GOT3 (cell line): ENCODE measurements at places on chromosomes 6 and 20.

DNA sequence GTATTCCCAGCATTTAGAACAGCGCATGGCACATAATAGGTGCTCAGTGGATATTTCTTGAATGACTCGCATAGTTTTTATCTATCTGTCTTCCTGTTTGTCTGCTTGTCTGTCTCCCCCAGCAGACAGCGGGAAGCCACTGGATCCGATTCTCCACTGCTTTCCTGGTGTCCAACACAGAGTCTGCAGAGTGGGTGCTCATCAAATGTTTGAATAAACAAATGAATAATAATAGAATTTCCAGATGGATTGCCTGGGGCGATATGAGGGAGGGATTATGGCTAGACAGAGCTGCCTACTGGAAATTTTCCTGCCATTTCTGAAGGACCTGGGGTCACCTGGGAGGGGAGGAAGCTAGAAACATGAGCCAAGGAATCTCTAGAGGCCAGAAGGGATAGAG, 18.9 kb downstream of the CDH22 start:
- DNase-seq = no peak

- DNase-seq = no peak
Observed at GRCh38 chr6:165722022-165722421, 59.0 kb upstream of the PDE10A start.

DNA sequence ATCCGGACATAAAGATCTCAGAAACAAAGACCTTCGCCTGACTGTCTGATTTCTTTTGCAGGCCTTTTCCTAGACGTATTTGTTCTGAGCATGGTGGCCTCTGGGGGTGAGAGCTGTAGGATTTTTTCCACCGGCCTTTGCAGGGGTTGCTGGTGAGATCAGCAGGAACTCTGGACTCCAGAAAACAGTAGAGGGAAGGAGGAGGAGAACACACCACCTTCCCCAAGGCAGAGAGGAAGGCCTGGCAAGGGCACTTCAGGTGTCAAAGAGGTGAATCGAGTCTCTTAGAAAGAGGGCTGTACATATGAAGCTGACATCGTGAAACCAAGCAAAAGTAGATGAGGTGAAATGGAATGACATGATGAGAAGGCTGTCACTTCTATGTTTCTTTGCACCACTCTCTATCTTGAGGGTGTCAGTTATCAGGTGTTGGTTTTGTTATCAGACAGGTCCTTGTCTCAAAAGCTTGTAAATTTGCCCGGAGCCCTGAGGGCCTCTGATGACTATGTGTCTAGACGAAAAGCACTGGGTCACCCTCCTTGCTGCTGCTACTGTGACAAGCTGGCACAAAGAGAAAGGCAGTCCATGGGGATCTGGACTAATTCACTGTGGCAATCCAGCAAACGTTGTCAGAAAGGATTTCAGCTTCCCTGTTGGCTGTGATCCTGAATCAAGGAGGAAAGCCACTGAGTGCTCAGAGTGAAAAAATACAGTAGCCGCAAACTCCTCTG, 91.3 kb upstream of the MAP3K7 start:
- no peak for DNase-seq

DNA sequence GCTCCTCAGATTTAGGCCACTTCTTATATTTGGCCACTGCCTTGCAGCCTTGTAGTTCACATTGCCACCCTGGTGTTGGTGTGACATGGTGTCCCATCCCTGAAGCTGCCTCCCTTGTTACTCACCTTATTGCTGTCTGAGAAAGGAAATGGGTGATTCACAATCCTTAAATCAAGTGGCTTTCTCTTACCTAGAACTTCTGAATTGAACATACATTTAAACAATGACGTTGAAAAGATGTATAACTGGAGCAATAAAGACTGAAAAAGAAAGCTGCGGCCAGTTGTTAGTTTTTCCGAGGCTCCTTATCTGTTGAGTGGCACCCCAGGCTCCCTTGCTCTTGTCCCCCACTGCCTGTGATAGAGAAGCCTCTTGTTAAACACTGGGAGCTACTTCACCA, 28.8 kb upstream of the GNRH2 start:
- no peak for DNase-seq

DNA sequence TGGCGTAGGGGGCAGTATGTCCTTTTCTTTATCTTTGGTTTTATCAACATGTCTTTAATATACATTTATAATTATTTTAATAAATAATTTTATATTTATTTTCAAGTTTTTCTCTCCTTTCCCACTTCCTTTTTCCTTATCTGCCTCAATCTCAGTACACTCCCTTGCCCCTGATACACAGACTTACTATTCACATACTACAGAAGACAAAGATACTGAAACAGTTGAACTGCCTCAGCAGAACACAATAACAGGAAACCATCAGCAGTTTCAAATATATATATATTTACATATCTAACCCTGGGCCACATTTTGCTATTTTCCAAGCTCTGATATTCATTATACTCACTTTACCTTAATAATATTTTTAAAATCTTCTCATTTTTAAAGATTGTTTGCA, 19.8 kb downstream of the IBTK start:
- DNase-seq = no peak

- no peak for DNase-seq
Observed at GRCh38 chr6:168032005-168032760, 34.7 kb downstream of the KIF25 start.

DNA sequence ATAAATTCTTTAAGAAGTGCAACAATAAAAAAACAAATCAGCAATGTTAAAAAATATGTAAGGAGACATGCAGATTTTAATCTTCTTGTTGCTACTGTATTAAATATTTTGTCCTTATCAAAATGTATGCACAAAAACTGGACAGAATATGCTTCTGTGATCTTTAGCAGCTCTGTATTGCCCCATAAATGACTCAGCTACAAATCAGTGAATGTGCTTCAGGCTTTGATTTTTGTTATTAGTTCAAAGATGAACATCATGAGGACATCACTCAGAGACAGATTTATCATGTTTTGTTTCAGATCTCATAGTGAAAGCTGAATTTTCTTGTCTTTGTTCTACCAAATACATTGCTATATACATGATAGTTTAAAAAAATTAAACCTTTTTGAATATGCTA, 312.4 kb downstream of the GRIK2 start:
- DNase-seq = no peak

GRCh38 chr20:44422083-44422482, 53.6 kb upstream of the TTPAL start:
- no peak for DNase-seq

DNA sequence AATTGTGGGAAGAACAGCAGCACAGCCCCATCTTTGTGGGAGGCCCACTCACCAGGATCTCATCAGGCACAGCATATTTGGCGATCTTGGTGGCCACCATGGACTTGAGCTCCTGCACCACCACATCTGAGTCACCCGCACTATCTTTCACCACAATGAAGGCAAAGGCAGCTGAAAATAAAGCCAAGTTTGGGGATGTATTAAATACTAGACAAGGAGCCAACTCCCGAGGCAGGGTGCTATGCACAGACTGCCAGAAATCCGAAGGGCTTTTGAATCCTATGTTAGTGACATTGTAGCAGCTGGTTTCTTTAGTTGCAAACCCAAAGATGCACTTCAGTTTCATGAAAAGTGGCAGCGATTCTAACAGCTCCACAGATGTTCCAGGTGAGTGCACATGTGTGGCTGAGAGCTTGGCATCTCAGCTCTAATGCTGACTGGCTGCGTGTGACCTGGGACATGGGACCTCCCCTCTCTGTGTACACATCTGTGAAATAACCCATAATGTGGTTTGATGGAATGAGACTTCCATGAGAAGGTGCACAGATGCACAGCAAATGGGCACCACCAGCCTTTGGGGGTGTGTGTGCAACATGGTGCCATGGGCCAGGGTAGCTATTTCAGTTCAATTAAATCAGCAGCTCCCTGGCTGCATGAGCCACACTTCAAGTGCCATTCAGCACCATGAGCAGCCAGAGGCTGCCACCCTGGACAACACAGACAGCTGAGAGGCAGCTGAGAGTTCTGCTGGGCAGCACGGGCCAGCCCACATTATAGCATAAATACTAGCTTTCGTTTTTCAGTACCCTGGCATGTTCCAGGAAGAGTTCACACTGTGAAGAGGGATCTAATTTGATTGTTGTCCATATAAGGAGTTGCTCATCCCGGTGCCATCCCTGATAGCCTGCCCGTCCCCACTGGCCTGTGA, 16.9 kb upstream of the APMAP start:
- no peak for DNase-seq

DNA sequence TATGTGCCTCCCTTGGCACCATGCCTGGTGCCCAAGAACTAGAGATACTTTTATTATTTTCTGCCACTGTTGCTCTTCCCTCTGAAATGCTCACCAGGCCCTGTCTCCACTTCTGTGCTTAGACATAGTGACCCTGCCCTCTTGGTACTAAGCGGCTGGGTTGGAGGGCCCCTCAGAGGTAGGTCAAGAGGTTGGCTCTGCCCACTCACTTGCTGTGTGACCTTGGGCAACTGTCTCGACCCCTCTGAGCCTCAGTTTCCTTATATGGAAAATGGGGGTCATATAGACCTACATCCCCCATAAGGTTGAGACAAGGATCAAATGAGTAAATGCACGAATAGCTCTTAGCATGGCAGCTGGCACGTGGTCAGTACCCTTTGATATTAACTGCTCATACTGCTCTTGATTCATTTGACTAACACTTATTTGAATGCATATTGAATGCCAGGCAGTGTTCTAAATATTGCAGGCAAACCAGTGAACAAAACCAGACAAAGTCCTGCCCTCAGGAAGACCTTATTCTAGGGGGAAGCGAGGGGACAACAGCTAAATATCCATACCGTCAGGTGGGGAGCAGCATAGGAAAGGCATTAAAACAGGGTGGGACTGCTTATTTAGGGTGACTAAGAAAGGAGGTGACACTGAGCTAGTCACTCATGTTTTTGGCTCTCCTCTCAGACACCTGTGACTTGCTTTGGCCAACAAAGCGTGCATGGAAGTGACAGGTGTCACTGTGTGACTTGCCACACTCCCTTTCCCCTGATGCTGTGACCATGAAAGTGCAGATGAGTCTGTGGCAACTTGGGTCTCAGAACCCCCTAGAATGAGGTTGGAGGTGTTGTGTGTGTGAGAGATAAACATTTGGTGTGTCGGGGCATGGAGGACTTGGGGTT, 14.3 kb upstream of the SPO11 start:
- no peak for DNase-seq

DNA sequence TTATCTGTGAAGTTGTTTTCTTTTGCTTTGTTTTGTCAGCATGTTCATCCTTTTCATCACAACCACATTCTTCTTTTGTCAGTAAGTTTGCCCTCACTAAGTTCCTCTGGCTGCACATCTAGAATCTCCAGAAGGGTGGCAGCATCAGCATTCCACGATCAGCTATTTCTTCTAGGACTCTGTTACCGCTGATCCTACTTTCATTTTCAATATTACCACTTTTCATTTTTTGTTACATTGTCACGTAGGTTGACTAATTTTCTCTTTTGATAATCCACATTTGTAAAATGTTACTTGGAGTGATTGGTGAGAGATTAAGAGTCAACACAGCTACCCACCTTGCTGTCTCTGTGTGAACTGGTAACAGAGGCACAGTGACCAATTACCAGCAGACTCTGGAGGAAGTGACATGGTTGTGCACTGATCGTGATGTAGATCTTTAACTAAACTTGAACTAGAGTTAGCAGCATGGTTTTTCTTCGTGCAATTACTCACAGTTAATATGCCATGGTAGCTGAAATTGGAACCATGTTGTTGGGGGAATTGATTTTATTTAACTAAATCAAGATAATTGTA, 307.9 kb upstream of the SLC35B3 start:
- no peak for DNase-seq

DNA sequence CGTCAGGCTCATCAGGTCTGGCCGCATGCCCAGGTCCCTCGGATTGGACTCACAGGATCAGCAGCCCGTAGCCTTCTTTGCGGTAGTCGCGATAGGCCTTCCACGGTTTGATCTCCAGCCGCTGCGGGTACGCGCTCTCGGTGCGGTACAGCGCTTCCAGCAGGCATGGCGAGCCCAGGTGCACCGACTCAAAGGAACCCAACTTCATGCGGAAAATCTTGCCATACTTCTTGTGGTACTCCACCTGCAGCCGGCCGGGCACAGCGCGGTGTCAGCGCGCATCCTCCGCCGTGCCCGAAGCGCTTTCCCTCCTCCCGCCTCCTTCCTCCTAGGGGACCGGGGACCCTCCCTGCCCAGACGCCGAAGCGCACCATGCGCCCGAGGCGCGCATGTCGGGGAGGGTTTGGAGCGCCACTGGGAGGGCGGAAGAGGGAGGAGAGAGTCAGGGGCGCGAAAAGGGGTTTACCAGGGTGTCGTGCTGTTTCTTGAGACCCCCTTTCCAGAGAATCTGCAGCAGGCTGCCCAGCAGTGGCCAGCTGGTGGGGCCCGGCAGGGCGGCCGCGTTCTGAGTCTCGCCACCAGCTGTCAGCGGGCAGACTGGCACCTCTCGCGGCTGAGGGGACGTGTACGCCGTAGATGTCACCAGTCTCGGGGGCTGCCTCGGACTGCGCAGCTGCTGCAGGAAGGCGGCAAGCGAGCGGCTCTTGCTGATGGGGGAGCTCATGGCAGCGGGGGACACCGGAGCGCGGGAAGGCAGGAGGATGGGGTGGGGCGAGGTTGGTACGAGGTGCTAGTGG, 732 bp downstream of the CYP24A1 start:
- DNase-seq = no peak

GRCh38 chr6:158907931-158908330, 88.8 kb upstream of the EZR start:
- no peak for DNase-seq

DNA sequence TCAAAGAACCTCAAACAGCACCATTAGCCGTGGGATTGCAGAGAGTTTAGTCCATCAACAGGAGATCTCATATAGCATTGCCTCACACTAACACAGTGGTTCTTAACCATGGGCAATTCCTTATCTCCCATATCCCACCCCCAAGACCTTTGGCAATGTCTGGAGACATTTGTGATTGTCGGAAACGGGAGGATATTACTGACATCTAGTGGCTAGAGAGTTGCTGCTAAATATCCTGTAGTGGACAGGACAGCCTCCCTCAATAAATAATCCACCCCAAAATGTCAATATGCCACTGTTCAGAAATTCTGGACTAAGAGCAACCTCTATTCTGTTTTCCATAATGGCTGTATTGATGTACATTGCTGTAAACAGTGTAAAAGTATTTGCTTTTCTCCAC, 210.1 kb upstream of the CCN2 start:
- no peak for DNase-seq

GRCh38 chr20:2845607-2846006, 5.1 kb downstream of the VPS16 start:
- no peak for DNase-seq

DNA sequence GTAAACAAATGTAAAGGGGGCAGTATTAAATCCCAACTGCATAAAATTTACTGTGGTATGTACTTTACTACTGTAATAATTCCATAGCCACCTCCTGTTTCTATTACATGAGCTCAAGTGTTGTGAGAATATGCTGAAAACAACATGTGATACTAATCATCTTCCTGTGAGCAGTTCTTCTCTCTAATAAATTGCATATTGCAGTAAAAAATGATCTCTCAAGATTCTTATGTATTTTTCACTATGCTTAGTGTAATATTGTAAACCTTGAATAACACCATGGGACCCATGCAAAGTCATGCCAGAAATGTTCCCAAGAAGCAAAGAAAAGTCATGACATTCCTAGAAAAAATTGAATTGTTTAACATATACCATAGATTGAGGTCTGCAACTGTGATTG, 133.0 kb upstream of the ATXN1 start:
- no peak for DNase-seq
